ENCODE measurements at places on chromosomes 7 and 10.

- no peak for DNase-seq
These were observed 229.5 kb downstream of the PTPRN2 start for GRCh38 chr7:158357898-158358821.

GRCh38 chr7:134781171-134781570, 1.7 kb downstream of the CALD1 start:
- no peak for DNase-seq

- DNase-seq: no peak
These were observed 566.0 kb upstream of the FOXK1 start for GRCh38 chr7:4115941-4116610.

DNA sequence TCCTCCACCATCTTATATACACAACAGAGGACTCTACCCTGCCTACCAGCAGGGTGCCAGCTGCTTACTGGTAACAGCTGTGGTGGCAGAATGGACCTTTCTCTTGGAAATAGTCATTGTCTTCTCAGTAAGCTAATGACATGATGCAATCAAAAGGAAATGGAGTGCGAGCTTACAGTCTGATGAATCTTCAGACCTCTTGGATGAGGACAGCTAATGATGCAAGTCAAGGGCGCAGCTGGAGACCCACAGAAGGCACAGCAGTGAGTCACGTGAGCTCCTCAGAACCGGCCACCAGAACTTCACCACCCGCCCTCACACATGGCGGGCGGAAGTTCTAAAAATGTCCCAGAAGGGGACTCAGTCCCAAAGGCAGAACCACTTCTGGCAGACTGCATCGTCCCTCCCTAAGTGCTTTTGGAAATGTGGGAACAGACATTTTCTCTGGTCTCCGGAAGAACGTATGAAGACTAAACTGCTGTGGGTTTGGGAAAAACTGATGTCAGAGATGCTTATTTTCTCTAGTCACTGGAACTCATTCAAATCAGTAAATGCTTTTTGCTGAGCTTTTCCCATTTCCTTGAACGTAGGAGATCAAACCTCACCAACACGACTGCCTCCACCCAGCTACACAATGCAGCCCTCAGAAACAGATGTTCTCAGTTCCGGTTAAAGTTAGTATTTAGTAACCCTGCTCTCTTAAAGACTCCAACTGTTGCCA, 96.4 kb downstream of the FAS start:
- DNase-seq: no peak

DNA sequence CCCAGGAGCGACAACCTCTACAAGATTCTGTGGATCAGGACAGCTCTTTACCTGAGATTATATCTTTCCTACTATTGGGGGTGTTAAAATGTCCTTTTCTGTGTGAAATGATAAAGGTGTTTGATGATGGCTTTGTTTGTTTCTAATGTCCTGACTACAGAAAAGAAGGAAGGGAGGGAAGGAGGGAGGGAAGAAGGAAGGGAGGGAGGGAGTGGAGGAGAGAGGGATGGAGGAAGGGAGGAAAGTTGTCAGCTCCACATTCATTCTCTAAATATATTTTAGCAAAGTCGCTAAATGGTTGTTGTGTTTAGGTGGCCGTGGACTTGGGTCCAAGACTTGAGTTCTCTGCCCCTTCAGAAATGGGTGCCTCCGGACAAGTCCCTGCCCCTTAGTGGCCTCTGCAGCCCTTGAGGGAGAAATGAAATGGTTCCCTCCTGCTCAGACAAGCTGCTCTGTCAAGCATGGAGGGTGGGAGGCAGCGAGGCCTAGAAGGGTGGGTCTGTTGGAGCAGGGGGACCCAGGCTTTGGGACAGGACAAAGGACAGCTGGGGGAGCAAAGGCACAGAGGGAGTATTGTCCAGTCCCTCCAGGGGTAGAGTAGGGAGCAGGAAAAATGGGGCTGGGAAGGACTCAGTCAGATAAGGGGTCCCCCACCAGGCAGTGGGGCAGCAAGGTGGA, 4.4 kb downstream of the RGS10 start:
- no peak for DNase-seq

- no peak for DNase-seq
These were observed 923.0 kb upstream of the CELF2 start for GRCh38 chr10:10094691-10095090.

- no peak for DNase-seq
These were observed 750.3 kb upstream of the KCND2 start for GRCh38 chr7:119522698-119523097.

GRCh38 chr7:5831196-5831595, 49.4 kb upstream of the OCM start:
- DNase-seq: no peak

GRCh38 chr10:100725071-100725471, 20.3 kb upstream of the PAX2 start:
- DNase-seq: no peak

DNA sequence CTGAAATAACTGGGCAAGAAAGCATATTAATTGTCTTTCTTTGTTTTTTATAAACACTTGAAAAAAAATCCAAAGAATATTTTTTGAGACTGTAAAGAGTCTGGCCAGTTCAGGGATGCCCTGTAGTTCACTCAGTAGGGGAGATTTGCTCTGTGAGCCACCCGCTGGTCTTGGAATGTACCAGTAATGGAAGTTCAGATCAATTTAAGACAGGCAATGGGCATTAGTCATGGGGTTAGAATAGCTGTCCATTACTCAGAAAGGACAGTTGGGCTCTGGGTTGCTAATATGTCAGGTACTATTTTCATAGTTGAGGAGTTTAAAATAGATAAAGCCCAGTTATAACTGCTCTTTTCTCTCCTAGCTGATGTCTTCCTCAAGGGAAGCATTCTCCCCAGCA, 38.7 kb downstream of the A1CF start:
- DNase-seq: no peak

- DNase-seq: no peak
These were observed 184.4 kb downstream of the MACC1 start for GRCh38 chr7:20032741-20033140.

DNA sequence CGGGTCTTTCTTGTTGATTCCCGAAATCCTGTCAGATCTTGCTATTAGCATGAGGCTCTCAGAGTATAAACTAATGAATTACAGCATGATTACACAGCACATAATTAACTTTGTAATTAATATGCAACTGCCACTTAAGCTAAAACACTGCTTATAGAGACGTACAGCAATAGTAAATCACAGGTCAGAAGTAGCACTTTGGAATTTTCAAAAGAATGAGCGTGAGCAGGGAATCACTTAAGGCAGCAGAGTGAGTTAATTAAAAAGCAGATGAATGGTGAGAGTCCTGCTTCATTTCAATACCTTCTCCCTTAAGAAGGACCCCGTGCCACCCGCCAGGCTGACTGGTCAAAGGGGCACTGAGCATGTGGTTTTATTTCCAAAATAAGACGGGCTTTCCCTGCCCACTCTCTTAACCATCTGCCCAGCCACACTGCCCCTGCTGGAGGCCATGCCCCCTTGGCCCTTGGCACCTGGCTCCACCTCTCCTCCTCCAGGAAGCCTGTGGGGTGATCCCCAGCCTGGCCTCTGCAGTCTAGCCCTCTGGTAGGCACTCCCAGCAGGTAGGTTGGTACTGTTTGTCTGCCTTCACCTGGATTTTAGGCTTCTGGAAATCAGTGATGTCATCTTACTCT, 117.8 kb downstream of the ZMIZ1 start:
- no peak for DNase-seq

DNA sequence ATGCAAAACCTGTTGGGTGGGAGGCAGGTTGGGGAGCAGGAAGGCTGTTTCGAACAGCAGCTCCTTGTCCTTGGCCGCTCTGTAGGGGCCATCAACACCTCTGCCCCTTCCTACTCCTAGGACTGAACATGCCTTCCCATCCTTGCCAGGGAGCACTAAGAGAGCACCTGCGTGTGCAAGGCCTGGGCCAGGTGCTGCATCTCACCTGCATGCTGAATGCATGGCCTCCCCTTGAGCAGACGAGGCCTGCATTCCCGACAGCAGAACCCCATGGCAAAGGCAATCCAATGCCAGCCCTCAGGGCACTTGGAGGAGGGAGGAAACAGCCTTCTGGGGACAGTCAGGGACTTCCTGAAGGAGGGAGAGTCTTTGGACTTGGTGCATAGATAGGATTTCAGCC, 11.0 kb downstream of the VSIR start:
- no peak for DNase-seq

DNA sequence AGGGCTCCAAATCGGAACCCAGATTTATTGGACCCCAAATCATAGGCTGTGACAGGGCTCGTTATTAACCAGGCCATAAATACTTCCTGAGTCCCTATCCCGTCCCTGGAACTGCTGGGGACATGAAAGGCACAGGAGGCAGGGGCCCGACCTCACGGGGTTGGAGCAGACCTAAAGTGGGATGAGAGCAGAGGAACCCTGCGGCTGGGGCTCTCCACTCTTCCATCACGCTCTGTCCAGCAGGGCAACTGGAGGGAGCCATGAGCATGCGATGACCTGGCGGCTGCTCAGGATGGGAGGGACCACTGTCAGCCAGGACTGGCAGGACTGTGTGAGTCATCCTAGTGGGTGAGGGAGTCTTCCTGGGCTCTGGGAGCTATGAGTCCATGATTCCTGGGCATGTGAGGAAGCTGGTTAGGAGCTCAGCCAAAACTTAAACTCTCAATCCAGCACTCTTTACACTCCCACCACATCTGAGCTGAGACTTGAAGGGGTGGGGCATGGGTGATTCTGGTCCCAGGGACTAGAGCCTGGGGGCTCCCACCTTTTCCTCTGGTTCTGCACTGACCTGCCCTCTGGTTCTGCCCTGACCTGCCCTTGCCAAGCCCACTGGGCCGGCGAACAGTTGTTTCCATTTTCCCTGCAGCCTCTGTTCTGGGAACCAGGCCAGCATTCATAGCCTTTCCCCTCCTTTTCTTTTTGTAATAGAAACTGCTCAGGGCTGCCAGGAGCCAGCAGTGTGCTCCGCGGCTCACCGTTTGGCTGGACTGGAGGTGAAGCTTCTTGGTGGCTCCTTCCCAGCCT, 47.1 kb downstream of the SYPL1 start:
- no peak for DNase-seq

DNA sequence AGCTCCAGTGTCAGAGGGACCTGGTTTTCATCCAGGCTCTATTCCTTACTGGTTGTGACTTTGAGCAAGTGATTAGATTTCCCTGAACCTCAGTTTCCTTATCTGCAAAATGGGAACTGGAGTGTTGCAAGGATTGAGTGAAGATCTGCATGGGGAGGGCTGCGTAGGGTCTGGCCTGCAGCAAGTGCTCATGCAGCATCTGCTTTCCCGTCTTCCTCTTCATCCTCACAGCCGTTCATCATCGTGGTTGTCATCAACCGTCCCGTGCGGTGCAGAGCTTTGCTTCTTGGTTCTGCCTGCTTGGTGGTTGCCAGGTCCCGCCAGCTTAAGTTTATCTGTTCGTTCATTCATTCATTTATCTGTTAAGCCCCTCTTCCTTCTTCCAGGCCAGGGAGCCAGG, 135.0 kb downstream of the GRK5 start:
- DNase-seq: no peak

DNA sequence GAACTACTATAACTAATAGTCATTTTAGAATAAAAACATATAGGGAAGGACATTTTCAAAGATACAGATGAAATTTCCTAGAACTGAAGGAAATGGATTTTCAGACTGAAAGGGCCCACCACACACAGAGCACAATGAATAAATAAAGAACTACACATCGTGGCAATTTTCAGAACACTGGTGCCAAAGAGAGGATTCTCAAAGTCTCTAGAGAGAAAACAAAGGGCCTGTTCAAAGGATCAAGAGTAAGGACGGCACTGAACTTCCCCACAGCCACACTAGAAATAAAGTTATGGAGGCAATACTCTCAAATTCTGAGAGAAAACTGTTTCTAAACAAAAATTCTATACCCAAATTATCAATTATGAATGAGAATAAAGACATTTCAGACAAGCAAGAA, 21.9 kb downstream of the NAPEPLD start:
- DNase-seq: no peak

DNA sequence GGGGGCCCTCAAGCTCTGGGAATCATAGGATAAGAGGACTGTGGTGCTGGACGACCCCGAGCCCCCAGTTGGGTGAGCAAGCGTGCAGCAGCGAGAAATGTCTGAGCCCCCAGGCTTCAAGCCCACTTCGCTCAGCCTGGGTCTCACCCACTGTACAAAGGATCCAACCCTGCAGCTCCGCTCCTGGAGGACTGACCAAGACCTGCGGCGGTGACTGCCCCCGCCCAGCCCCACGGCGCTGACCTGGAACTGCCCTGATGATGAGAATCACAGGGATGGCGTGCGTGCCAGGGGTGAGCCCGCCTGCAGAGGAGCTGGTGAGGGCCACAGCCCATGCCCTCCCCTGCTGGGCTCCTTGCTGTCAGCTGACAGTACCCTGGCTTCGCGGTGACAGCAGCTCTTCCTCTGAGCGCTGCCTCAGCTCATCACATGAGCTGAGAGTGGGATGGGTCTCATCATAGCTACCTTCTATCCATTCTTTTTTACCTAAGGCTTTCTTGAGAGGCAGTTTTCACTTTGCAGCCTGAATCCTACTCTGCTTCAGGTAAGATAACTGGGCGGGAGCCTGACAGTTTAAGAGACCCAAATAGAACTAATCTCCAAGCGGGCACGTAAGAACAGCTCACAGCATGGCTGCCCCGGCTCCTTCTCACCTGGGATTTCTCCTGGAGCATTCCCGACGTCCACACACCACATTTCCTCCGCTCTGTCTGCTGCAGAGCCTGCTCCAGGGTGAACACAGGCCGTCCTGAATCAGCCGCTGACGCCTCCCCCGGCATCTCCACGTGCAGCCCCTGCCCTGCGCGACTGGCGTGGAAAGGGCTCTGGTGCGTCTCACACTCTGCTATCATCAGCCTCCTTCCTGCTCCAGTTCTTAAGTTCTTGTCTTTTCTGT, 329.9 kb downstream of the PTPRN2 start:
- no peak for DNase-seq

- no peak for DNase-seq
These were observed 121.7 kb upstream of the COL1A2 start for GRCh38 chr7:94272821-94273583.

GRCh38 chr10:76302961-76303630, 871.7 kb downstream of the LRMDA start:
- no peak for DNase-seq

- no peak for DNase-seq
These were observed 28.4 kb downstream of the PCDH15 start for GRCh38 chr10:54772468-54773122.

- DNase-seq: no peak
These were observed 82.7 kb downstream of the ARHGAP22 start for GRCh38 chr10:48522011-48522765.
